ENCODE measurements at places on chromosomes 11 and 22. TPM values are rescaled to one million over a fixed set of nuclear protein-coding genes. Genes with fewer than 3 reads are reported as not detected.
A peak's percentile ranks its signal among the peaks of the same experiment; 100 is the strongest.

DNA sequence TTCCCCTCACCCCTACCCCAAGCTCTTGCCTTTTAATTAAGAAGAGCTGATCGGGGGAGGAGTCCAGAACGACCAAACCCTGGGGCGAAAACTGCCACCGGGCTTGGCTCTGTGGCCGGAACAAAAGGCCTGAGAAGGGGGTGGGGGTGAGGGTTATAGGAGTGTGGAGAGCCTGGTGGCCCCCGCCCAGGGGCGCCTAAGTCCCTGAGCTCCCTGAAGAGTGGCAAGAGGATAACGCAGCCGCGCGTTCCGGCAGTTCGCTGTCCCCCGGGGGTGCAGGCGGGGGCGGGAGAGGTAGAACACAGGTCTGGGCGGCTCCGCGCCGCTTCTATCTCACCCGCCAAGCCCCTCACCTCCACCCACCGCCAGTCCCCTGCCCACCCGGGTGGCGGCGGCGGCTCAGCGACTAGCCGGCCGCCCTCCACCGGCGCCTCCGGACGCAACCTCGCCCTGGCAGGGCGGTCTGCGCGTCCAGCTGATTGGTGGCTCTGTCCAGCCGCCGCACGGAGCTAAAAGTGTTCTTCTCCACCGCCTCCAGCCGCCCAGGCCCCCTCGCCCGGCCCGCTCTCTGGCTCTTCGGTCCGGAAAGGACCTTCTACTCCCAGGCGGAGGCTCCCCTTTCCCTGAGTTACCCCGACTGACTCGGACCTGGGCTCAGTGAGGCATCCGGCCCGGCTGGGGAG, 18.7 kb upstream of the BDNF start:
- no peak for DNase-seq

GRCh38 chr22:37633089-37633624, 6.3 kb upstream of the SH3BP1 start:
- DNase-seq, result no peak

DNA sequence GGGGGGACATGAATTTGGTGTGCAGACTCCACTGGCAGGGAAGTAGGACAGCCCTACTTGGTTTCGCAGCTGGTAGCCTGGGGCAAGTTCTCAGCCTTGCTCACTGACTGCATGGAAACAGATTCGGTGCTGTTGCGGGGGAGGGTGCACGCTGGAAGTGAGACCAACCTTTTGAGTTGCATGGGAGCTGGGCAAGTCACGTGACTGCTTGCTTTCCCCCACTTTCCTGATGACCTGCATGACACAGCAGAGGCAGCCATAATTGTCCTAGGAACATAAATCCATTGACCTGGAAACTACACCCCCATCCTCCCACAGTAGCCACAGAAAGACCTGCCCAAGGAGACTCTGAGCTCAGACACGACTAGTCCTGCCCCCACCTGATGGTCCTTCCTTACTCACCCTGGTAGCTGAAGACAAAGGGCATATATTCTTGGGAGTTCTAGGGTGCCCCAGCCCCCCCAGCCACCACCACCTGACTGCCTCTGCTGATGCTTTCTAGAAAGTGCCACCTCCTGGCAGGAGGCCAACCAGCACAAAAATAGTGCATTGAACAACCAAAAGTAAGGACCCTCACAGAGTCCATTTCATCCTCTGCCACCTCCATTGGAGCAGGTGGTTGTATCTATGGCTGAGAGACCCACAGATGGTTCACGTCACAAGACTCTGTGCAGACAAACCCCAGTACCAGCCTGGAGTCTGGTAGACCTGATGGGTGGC, 4.1 kb upstream of the HBG2 start:
- DNase-seq, result no peak

DNA sequence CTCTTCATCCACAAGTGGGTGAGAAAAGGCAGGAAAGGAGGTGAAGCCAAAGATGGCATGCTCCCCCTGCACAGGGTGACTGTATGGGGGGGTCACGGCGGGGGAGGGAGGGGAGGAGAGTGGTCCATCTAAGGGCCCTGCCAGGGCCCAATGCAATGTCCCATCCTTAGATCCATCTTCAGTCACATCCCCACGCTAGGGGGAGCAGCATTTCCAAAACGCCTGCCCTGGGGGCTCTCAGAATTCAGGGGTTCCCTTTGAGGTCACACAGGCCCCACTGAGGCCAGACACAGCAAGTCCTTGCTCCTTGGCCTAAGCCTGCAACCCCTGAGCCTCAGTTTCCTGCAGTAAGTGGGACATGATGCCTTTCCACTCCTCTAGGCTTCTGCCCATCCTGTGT, 52.4 kb downstream of the RTN4R start:
- no peak for DNase-seq

GRCh38 chr11:69771466-69771865, 3.7 kb downstream of the FGF4 start:
- DNase-seq, result no peak

DNA sequence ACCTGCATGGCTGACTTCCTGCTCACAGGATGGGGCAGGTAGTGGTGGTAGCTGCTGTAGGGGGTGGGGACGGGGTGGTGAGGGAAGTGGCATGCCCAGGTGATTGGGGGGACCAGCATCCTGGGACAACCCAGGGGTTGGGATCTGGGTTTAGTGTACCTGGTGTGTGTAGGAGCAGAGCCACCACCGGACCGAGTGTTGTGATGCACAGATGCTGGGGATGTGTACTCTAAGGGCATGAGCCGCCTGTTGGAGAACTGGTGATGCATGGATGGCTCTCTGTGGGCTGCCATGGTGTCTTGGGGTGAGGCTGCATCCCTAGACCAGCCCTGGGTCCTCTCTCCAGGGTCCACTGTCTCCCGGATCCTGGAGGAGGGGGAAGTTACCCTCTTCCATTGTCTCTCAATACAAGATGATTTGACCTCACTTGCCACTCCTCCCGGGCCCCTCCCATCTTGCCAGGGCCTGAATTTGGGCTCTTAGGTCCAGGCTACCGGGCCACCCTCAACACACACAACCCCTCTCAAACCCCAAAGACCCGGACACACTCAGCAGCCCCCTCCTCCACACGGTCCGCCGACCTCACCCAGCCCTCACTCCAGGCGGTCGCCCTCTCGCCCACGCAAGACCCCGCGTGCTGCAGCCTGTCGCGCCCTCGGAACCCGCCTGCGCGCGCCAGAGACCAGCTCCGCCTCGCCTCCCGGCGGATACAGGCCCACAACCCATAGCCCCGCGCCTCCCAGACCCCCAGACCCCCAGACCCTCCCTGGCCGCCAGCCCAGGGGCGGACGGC, 619 bp downstream of the LRRC75B start:
- no peak for DNase-seq

GRCh38 chr22:43467216-43467940, 55.6 kb downstream of the MPPED1 start:
- no peak for DNase-seq

DEPDC5 gene
- polyA plus RNA-seq, result 15.4 TPM

DNA sequence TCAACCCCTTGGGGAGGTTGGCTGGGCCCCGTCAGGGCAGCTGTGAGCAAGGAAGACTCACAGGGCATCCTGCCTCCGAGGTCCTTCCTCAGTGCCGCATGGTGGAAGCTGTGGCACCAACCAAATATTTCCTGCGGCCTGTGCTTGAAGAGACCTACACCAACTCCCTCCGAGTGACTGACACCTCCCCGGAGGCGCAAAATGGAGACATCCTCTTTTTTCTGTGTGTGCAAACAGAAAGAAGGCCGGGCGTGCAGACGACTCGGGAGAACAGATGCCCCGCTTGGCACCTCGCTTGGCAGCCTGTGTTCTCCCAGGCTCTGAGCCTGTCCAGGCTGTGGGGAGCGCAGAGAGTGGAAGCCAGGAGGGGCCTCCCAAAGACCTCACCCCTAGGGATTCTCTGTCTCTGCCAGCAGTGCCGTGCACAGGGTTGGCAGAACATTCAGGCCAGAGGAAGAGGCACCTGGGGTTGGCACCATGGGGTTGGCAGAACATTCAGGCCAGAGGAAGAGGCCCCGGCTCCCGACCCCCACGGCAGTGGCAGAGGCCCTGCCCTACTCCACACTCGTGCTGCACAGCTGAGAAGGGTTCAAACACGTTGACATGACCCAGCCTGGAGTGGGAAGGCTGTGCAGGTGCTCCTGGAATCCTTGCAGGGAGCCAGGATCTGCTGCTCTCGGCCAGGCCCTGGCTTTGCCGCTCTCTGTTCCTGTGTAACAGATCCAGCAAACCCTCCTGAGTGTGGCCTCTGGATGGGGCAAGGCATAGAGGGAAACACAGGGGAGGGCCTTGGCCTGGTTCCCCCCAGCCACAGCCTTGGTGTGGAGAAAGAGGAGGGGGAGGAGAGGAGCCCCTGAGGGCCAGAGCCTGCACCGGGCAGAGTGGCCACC, 805.5 kb downstream of the BRD1 start:
- no peak for DNase-seq

GRCh38 chr22:29892315-29893156, 9.6 kb downstream of the MTMR3 start:
- no peak for DNase-seq

- no peak for DNase-seq
Measured at GRCh38 chr11:72776844-72777754, 16.7 kb downstream of the STARD10 start.

DNA sequence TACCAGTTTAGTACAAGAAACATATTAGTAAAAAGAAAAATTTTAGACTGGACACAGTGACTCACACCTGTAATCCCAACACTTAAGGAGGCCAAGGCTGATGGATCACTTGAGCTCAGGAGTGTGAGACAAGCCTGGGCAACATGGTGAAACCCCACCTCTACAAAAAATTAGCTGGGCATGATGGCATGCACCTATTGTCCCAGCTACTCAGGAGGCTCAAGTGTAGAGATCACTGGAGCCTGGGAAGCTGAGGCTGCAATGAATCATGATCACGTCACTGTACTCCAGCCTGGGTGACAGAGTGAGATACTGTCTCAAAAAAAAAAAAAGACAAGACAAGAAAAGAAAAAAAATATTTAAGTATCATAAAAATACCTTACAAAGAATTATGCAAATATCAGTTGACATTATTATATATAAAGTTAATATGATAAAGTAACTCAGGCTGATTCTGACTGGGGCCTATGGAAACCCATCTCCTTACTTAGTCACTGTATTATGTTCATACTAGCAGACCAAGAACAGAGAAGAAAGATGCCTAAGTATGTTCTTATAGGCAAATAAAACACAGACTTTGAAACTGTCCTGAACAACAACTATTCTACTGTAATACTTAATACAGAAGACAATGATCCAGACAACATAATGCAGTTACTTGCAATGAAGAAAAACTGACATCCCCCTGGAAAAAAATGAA, 27.3 kb downstream of the FAM168A start:
- DNase-seq, result no peak

FIBIN gene
- polyA plus RNA-seq, result 18.7 TPM

- no peak for DNase-seq
Measured at GRCh38 chr22:37544955-37545702, 15.2 kb upstream of the CDC42EP1 start.

DNA sequence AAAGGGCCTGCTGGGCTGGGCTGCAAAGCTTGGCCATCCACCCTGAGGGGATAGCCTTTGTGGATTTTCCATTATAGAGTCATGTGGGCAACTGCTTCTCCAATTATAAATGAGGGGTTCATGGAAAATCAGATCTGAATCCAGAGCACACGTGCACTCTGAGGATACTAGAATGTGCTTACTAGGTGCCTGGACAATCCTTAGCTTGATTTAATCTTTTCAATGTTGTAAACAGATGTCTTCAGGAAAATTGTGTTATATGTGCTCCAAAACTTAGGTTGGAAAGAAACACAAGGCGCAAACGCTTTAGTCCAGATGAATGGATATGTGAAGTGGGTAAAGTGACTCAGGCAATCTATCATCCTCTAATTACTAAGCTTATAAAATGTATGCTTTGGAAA, 92.0 kb downstream of the SLC17A6 start:
- DNase-seq, result no peak

KLHL35 gene
- 0.32 TPM for polyA plus RNA-seq

NXPE1 gene
- polyA plus RNA-seq, result not detected

SLC6A5 gene
- 0.13 TPM for polyA plus RNA-seq

CARNS1 gene
- polyA plus RNA-seq, result 2.2 TPM

CDCA5 gene
- 21.7 TPM for polyA plus RNA-seq

GRCh38 chr11:128365044-128365443, 222.3 kb downstream of the ETS1 start:
- peak; percentile 61 for DNase-seq

CXCR5 gene
- not detected for polyA plus RNA-seq

DNA sequence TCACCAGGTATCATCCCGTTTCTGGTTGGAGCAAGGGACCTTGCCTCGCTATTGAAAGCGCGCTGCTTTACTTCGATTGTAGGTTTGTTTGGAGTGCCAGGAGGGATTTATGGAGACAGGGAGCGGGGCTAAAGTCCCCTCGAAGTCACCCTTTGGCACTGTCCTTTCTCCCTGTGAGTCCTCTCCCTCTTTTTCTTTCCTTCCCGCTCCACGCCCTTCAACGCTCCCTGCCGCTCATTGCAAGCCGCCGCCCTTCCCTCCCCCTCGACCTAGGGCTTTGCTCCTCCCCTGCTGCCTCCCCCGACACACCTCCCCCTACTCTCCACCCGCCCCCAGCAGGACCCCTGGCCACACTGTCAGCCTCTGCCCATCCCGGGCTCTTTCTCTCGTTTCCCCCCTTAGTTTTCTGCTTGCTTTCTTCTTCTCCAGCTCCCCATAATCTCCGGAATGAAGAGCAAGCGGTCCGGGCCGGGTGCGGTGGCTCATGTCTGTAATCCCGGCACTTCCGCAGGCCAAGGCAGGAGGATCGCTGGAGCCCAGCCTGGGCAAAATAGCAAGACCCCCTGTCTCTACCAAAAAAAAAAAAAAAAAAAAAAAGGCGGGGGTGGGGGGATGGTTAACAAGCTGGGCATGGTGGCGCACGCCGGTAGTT, 41.0 kb downstream of the AHNAK start:
- DNase-seq, result no peak

DPP3 gene
- polyA plus RNA-seq, result 23.0 TPM

DNA sequence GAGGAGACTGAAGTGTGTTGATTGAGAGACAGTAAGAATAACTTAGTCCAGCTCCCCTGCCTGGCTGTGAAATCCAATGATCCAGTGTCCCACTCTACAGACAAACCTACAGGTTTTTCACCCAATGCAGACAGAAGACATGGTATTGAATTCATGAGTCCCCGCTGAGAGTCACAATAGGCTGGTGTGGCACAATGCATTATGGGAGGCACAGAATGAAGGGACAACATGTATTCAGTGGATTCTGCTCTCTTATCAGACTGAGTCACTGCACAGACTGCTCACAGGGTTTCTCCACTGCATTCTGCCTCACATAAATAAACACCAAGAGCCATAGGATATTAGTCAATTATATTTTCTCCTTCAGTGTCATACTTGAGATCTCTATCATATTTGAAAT, 55.2 kb upstream of the TOP3B start:
- no peak for DNase-seq

CLP1 gene
- polyA plus RNA-seq, result 17.1 TPM

GRCh38 chr11:77109236-77110019, 6.8 kb downstream of the OMP start:
- DNase-seq, result no peak

DNA sequence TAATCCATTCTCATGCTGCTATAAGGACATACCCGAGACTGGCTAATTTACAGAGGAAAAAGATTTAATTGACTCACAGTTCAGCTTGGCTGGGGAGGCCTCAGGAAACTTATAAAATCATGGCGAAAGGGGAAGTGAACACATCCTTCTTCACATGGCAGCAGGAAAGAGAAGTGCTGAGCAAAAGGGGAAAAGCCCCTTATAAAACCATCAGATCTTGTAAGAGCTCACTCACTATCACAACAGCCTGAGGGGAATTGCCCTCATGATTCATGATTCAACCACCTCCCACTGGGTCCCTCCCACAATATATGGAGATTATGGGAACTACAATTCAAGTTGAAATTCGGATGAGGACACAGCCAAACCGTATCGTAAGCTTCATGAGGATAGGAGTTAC, 3.8 kb upstream of the CYB5R2 start:
- no peak for DNase-seq

OR6T1 gene
- polyA plus RNA-seq, result not detected

- no peak for DNase-seq
Measured at GRCh38 chr11:40921246-40921645, 538.2 kb downstream of the LRRC4C start.
